Large intestine (tissue), 12 donors: ENCODE measurements at places on chromosomes 12 and 14. TPM values are rescaled to one million over a fixed set of nuclear protein-coding genes. Genes with fewer than 3 reads are reported as not detected.

- no peak overlapping the region for H3K4me3 ChIP-seq
- no peaks in the 10 kb centered on the region for H3K27me3 ChIP-seq
- no peak for DNase-seq
- no peak overlapping the region for H3K27ac ChIP-seq
- no peaks in the 10 kb centered on the region for H3K4me1 ChIP-seq
Measured at GRCh38 chr12:114759635-114760034, 75.7 kb upstream of the TBX3 start.

DNA sequence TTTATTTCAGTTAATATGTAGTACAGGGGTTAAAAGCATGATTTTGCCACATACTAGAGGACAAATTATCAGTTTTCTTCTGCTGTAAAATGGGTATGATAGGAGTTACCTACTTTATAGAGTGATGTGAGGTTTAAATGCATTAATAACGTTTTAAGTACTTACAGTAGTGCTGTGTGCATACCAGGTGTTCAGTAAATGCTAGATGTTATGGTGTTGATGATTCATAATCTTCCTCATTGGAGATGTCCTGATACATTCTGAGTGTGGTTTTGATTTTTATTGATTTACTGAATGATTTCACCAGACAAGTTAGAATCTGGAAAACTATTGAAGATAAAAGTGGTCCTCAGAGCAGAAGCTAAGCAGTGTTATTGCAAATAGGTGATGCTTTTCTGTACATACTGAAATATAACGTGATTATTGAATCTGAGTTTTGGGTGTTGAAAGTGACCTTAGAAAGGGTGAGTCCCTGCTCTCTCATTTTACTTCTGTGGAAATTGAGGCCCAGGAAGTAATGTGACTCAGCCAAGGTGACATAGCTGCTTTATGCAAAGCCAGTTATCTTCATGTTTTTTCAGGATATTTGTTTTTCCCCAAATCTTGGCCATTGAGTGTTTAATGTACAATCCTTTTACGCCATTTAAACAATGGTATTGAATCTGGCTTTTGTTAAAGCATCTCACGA, 54.7 kb downstream of the VRK1 start:
- no peaks in the 10 kb centered on the region for H3K27me3 ChIP-seq
- H3K36me3 ChIP-seq, result peaks cover 12% of the 10 kb centered on the region
- no peak overlapping the region for H3K27ac ChIP-seq
- H3K4me1 ChIP-seq, result no peaks in the 10 kb centered on the region
- H3K4me3 ChIP-seq, result no peak overlapping the region
- DNase-seq, result no peak

CBLN3 gene
- 5.6 TPM for polyA plus RNA-seq

OR4K5 gene
- not detected for polyA plus RNA-seq
